ENCODE measurements at places on chromosomes 16 and 17.

DNA sequence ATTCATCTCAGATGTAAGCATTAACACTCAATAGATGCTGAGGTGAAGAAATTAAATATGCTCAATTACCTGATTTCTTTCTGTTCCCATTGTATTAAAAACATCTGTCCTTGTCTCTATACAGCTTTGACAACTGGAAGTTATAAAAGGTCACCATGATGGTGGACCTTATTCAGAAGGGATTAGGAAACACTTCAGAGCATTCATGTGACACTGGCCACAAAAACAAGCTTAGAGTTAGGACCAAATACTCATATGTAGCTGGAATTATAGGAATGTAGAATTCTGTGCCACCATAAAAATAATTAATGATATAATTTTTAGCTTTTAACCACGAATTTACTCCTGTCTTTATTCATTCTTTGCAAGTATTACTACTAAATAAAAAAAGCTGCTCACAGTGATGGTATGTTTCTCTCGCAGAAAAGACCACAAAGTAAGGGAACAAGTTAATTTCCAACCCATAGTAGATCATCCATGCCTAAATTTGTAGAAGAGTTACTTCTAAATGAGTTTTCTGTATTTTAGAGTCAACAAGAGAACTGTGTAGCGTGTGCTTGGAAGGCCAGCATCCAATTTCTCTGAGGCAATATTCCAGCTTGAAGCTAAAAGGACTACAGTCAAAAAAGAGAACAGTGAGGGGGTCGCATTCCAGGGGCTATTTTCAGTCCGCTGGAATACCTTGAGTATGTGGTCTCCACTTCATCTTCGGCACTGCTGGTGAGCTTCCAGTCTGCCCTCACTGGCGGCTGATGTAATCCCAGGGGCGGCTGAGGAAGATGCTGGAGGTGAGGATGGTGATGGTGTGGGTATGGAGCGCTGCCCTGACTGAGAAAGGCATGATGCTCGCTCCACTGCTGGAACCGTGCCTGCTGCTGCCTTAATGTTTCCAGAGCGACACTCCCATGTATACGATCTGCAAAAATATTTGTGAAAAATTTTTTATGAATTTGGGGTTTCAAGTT, 63.7 kb downstream of the CACNG1 start:
- DNase-seq, result no peak

DNA sequence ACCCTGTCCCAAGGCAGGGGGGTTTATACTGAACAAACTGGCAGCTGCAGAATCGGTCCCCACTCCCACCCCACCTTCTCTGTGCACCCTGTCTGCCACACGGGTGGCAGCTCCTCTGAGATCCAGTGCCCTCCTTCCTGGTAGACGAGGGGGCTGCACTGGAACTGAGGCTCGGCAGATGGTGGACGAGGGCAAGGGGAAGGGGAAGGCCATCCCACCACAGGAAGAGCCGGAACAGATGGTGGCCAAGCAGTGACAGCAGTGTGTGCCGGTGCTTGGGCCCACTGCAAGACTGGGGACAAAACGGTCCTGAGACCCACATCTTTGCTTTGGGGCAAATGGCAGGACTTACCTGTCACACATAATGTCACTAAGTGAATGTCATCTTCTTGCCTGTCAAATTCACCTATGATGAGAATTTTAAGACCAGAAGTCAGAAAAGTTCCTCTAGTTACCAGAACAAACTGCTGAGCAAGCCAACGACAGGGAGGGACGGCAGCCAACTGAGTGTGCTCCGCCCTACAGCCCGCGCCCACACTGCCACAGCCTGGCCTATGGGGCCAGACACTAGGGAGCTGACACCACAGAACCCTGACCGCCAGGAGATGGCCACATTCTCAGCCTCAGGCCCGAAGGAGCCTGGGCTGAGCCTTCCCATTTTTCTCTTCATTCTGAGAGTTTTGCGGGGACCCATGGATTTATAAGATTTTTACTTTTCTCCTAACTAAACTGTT, 14.4 kb downstream of the NTAN1 start:
- peak; percentile 46 for DNase-seq

- no peak for DNase-seq
These were observed 99.0 kb upstream of the CDH5 start for GRCh38 chr16:66267292-66268014.

DNA sequence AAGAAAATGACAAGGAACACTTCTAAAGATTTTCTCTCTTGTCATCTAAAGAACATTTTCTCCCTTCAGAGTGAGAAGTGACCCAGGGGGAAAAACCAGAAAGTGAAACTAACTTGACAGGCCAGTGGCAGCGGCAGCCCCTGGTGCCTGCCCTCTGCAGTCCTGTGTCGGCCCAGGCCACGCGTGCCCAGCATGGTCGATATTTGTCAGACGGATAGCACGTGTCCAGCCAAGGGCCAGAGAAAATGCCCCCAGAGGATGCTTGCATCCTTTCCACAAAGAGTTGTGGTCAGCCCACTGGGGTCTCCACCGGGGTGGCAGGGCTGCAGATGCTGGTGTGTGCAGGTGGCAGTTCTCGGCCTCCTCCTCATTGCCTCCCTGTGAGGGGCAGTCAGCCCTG, 176.6 kb downstream of the RAB11FIP4 start:
- DNase-seq, result no peak

DNA sequence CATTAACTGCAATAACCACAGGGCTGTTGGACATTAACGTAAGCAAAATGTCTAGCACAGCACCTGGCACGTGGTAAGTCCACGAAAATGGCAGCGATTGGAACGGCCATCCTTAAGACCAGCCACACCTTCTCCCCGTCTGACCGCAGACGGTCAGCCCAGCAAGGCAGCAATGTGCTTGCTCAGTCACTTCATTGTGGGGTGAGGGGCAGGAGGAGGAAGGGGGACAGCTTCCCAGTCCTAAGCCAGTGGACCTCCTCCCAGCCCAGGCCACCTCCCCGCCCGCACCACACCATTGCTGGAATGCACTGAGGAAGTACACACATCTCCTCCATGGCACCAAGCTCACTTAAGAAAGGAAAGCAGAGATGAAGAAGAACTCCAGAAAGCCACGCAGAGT, 8.6 kb upstream of the MYLK3 start:
- DNase-seq, result no peak

DNA sequence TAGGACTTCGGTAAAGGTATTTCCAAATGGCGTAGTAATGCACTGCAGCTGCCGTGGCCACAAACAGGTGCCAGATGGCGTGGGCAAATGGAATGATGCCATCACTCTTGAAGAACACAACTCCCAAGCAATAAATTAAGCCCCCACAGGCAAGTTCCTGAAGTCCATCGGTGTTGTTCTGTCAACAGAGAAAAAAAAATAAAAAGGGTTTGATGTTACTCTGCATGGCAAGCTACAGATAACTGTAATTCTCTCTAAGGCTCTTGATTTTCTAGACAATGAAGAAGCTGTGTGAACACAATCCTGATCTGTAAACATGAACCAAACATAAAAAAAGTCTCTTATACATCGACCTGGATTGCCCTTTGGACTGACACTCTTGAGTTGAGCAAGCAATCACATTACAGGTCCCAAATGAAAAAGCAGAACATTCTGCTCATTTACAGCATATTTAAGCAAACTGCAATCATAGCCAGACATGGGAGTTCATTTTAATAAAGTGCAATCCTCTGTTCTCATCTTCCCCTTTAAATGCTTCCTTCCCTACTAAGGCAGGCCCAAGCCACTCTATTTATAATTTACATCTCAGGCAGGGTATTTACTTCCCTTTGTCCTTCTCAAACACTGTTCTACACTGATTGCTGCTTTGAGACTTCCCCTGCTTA, 27.1 kb downstream of the MMD start:
- DNase-seq, result no peak

- DNase-seq, result no peak
These were observed 23.0 kb upstream of the TMEM132E start for GRCh38 chr17:34556384-34556783.

- no peak for DNase-seq
These were observed 4.8 kb upstream of the WSCD1 start for GRCh38 chr17:6065351-6065750.

DNA sequence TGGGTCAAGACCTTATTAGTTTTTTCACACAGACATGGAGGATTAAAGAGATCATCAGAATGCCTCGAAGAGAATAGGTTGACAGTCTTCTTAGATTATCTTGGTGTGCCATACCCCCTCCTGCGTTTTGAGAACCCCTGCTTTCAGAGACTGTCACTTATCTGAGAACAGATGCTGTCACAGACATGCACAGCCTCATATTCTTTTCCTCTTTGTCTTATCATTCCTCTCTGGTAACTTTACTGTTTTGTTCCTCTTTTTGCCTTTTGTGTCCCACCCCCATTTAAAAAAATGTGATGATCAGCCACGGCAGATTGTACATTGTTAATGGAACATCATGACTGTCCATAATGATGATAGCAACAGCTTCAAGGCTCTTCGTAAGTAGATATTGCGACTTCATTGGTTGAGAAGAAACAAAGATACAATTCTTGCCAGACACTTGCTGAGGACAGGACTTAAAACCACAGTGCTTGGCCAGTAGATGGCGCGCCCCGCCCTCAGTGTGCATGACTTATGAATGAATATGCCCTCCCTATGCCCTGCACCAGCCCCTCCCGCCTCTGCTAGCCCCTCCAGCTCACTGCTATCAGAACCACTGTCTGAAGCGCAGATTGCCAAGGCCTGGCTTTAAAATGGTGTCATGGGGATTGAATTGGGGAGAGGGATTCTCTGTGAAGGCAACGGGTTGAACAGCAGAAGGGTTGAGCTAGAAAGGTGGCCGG, 2.6 kb upstream of the PITPNC1 start:
- peak; percentile 80 for DNase-seq

- no peak for DNase-seq
These were observed 13.0 kb downstream of the ACSF3 start for GRCh38 chr16:89106533-89107202.

DNA sequence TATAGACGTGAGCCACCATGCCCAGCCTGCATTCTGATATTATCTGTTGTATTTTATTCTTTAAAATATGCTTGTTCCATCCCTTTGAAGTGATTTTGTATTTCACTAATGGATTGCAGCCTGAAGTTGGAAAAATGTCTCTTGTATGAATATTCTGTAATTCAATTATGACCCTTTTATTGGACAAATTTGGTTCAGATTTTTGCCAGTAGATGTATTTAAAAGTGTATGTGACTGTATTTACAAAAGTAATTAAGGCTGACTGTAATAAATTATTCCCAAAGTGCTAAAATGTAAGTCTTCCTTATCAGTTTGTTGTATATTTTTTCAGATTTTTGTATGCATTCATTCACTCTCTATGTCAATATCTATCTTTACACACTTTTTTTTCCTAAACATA, 23.8 kb downstream of the PPM1E start:
- DNase-seq, result no peak

DNA sequence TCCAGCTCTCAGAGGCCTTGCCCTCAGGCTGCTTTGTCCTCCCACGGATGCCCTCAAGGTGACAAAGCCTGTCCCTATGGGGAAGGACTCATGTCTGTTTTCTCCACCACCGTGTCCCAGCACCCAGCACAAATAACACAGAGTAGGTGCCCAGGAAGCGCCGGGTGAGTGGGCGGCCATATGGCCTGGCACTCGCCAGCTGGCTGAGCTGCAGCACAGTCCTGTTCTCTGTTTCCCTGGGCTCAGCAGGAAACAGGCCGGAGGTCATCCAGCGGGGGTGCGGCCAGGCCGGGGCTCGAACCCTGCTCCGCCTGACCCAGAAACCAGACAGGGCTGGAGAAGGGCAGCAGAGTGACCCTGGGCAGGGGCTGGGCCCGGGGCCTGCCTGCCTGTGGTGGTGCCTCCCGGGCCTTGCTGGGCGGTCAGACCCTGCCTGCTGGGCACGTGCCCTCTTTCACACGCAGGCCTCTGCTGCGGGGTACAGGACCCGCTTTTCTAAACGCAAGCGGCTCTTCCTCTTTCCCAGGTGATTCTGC, 139.0 kb upstream of the CIBAR2 start:
- no peak for DNase-seq

DNA sequence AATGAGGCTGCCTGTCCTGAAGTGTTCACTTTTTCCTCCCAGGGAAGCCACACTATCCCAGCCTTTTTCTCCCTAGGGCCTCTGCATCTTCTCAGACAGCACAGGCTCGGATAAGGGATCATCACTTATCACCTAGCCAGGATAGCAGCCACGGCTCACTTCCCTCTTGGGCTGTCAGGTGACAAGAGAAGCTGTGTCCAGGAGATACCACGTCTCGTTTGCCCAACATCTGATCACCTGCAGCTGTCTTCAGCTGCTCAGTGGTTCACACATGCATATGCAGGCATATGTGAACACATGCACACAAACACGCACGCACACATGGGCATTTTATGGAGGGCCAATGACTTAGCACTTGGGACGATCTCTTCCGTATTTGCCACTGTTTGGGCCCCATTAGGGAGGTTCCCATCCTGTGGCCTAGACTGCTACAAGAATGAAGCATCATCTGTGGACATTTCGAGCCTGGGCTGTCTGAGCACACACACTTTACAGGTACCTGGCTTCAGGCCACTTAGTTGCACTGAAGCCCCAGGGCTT, 32.4 kb upstream of the ADORA2B start:
- no peak for DNase-seq

DNA sequence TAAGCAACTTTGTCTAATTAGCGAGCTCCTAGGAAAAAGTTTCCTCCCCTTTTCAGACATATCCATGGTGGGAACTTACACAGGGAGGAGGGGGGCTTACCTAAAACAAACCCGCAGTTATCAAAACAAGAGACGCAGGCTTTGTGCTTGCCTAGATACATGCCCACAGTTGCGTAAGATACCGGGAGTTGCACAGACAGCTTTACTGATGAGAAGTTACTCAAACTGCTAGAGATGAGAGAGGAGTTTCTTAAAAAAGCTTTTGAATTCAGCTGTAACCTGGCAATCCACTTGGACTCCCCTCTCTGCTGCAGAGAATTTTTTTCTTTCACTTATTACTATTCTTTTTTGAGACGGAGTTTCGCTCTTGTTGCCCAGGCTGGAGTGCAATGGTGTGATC, 6.8 kb upstream of the ZP2 start:
- DNase-seq, result peak; percentile 19

DNA sequence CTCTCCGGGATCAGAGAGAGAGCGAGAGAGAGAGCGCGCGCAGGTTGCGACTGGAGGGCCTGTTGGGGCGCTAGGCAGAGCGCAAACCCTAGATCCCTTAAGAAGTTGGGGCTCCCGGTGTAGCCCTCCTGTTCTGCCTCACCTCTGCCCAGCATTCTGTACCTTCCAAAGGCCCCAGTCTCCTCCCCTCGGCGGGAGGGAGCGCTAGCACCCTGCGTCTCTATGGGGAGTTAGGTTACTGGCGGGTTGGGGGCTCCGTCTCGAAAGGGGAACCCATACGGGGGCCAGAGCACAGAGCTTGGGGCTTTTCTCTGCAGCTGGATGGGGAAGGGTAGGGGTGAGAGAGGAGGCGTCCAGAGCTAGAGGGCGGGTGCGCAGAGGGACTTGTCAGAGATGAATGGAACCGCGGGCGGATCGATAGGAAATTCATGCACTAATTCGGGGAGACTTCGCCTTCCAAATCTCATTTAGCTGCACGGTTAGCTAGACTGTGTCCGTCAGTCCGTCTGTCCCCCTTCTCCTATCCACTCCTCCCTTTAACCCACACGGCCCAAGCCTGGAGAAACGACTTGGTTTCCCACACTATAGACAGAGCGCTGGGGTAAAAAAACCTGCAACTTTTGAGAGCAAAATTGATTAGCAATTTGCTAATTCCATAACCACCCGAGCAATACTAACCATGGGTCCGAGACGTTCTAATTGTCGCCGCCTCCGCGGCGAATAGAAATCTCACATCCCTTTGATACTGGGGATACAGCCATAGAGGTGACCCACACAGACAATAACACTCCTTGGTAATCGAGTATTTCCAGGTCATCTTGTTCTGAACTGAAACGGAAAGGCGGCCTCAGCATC, 693 bp upstream of the HOXB4 start:
- no peak for DNase-seq

- DNase-seq, result no peak
These were observed 61.6 kb downstream of the WNT3 start for GRCh38 chr17:46756861-46757260.

- no peak for DNase-seq
These were observed 1.4 kb upstream of the PITPNA start for GRCh38 chr17:1563786-1564613.

Measured in putamen (tissue), 1 donor.